ENCODE measurements at places on chromosomes 5 and 9.

DNA sequence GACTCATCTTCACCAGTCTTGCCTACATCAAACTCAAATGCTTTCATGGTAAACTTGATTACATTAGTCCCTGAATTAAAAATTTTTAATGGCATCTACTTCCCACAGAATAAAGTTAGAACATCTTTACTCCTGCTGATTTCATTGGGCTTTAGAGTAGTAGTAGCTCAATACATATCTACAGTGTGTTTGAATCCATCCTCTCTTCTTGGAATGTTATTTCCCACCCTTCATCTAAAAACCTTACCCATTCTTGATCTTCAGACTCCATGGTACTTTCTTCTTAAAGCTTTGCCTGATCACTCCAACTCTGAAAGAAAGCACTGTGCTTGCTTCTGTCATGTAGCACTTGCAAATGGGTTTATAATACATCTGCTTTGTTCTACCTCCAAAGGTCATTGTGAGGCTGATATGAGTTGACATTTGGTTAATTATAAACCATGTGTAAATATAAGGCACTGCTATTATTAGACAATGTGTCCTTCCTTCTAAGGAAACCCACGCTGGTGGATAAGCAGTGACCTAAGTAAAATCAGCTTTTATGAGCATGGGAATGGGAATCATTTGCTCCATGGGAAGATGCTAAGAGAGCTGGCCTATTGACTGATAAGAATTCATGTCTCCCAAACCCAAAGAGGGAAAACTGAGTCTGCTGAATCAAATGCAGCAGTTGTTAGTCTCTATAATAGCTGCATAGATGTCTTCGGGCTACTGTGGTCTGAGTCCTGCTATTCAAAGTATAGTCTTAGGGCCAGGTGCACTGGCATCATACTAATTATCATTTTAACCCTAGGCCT lies 7.5 kb upstream of the PRLR start:
- no peak for DNase-seq

GRCh38 chr5:147417135-147417813 lies 92.6 kb downstream of the DPYSL3 start:
- DNase-seq = no peak

GRCh38 chr5:151288180-151288579 lies 15.4 kb downstream of the SLC36A3 start:
- no peak for DNase-seq

GRCh38 chr9:36152741-36153438 lies 16.3 kb upstream of the CCIN start:
- no peak for DNase-seq

GRCh38 chr5:134581241-134581981 lies 51.2 kb downstream of the SAR1B start:
- no peak for DNase-seq

DNA sequence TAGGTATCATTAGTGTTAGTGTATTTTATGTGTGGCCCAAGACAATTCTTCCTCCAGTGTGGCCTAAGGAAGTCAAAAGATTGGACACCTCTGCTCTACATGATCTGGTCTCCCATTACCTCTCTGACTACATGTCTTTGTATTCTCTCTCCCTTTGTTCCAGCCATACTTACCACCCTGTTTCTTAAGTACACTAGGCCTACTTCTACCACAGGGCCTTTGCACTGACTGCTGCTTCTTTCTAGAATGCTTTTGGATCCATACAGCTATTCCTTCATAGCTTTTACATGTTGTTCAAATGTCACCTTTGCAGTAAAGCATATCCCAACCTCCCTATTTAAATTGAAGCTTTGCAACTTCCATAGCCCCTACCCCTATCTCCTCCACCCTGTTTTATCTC lies 5.4 kb downstream of the XRCC4 start:
- DNase-seq = no peak

All from activated naive CD4-positive, alpha-beta T cell treated with anti-CD3 and anti-CD28 coated beads for 36 hours (primary cell).